ENCODE measurements at places on chromosomes 5 and 9.
A peak's percentile ranks its signal among the peaks of the same experiment; 100 is the strongest.

DNA sequence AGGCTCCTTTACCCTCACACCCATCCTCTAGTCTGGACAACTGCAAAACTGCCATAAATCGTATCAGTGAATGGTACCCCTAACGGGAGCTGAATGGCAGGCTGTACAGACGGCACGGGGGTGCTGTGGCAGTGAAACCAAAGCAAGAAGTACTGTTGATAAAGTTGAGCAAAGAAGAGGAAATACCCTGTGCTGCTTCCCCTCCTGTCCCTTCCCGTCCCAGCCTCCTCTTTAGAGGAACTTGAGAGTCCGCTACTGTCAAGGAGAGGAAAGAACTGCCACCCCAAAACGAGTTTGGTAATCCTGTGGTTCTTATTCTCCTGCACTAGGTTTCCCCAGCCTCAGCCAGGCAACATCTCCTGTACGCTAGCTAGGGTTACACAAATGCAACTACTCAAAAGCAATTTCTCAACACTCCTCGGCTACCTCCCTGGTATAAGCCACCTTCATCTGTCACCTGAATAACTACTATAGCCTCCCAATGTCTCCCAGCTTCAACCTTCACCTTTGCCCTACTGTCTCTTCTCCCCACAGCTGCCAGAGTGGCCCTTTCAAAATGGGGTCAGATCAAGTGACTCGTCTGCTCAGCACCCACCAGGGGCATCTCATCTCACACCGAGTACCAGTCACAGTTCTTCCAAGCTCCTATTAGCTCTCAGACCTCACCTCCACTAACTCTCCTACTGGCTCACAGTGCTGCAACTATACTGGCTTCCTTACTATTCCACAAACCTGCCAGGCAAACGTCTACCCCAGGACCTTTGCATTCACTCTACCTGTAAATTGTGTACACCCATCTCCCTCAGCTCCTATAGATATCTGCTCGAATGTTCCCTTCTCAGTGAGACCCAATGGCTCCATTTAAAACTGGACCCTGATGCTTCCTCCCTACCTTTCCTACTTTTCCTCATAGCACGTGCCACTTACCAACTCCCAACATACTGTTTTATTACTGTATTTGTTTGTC is 4.1 kb downstream of the GLRX start:
- DNase-seq: no peak

GRCh38 chr9:113471566-113471965 is 8.0 kb downstream of the RGS3 start:
- DNase-seq: no peak

GRCh38 chr5:87151547-87151946 is 116.1 kb upstream of the RASA1 start:
- DNase-seq: no peak

DNA sequence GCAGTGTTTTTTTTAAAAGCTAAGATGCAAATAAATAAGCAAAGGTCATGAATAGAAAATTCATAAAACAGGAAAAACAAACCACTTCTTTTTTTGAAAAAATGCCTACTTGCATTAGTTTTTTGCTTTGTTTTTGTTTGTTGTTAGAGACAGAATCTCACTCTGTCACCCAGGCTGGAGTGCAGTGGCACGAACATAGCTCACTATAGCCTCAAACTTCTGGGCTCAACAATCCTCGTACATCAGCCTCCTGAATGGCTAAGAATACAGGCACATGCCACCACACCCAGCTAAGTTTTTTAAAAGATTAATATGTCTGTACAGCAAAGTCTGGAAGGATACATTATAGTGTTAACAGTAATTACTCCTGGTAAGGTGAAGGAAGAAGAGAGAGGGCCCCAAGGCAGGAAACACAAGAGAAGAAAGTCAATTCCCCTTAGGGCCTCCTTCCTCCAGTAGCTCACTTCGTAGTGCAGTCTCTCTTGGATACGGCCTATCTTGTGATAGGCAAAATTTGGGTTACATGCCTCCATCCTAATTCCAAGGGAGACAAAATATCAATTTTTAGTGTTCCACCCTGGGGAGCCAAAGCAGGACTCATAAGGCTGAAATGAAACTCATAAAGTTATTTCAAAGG is 15.3 kb downstream of the FAM169A start:
- DNase-seq: no peak

GRCh38 chr5:76403766-76404222 is 709 bp downstream of the IQGAP2 start:
- no peak for DNase-seq

GRCh38 chr9:14283276-14283675 is 30.7 kb downstream of the NFIB start:
- DNase-seq: no peak

DNA sequence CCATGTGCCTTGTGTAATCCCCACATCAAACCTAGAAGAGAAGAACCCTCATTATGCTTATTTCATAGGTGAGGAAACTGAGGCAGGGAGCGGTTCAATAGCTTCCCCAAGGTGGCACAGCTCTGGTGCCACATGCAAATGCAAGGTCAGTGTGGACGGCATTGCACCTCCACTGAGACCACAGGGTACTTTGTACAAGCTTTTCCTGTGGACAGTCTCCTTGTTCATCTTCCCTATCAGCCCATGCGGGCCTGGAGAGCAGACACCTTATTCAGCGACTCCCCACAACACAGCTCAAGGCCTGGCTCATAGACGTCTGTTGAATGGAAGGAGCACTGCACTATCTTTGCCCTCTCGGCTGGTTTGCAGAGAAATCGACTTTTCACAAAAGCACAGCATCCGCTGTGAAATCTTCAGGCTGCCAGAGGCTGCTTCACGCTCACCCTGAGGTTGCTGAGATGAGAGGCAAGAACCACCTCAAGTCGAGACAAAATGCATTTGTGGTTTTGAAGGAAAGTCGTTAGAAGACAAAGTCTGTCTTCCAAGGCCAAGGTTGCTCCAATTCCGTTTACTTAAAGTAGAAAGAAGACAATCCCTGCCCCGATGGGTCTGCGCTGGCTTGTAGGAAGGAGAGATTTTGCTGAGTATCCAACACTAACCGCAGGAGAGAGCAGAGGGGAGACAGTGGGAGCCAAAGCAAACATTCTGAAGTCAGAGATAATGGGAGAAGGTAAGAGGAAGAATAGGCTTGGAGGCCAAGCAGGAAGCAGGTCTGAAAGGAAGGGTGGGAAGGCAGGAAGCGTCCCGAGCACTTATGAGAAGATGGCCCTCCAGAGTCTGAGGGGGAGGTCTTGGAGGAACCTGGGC is 34.2 kb upstream of the STRBP start:
- no peak for DNase-seq

- no peak for DNase-seq
Observed at GRCh38 chr9:90881648-90882047, 80.0 kb downstream of the SYK start.

GRCh38 chr5:153447534-153447933 is 42.9 kb upstream of the GRIA1 start:
- DNase-seq: no peak

- DNase-seq: peak; percentile 33
Observed at GRCh38 chr5:103120607-103121200, 603 bp downstream of the PPIP5K2 start.

DNA sequence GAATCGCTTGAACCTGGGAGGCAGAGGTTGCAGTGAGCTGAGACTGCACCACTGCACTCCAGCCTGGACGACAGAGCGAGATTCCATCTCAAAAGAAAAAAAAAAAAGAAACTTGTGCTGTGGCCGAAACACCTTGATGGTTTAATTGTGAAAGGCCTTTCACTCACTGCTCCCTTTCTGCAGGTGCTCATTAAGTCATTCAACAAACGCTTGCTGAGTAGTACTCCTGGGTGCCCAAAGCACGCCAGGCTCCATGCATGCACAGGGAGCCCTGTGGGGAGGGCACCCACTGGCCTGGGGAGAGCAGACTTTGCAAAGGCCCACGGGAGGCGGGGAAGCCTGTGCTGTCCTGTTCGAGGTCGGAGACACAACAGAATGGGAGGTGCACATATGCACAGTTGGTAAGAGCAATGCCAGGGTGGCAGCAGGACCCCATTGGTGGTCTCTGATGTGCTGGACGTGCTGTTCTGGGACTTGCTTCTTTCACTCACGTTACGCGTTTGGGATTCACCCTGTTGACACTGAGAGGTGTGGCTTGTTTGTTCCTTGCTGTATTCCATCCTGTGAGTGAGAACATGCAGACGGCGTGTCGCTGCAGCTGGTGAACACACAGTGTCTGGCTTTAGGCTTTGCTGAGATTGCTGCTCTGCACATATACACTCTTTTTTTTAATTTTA is 3.0 kb upstream of the ENTPD2 start:
- peak; percentile 79 for DNase-seq

DNA sequence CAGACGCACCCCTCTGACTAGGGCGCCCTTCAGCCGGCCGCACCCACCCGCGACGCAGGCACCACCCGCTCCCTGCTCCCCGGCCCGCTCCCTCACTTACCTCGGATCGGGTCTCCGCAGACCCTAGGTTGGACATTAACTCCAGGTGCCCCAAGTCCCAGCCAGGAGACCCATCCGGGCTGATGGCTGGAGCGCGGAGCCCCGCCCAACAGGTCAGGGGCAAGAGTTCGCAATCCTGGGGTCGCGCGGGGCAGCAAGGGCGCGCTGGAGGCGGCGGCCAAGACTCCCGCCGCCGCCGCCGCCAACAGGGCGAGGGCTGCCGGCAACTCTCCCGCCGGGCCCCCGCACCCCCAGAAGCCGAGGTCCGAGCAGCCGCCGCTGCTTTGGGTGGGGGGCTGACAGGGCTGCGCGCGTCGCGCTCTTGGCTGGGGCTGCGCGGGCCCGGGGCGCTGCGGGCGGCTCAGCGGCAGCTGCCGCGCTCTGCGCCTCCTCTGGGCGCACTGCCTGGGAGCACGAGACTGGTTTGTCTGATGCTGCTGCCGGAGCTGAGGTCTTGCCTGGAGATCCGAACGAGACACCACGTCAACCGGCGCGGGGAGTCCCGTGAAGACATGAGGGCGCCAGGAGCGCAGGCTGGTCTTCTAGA is at the start of gene GDNF:
Gene GDNF (minus strand): TSS at position 635 of the 646 bp plus-strand sequence. CDS start 5,245 bp downstream, outside the sequence.
- peak; percentile 66 for DNase-seq

DNA sequence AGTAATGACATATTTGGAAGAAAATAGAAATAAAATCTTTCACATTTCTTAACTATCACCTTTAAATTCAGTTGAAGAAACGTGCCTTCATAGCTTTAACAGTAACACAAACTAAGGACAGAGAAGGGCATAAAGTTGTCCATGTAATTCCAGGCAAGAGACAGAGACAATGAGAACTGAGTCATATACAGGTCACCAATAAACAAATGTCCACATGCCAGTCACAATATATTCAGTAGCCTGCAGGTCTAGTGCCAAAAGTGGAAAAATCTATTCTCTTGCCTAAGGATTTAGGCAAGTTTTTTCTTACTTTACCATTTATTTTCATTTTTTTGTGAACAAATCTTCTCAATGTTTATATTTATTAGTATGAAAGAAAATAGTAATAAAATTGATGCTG is 1711.5 kb upstream of the NUDT12 start:
- DNase-seq: no peak

DNA sequence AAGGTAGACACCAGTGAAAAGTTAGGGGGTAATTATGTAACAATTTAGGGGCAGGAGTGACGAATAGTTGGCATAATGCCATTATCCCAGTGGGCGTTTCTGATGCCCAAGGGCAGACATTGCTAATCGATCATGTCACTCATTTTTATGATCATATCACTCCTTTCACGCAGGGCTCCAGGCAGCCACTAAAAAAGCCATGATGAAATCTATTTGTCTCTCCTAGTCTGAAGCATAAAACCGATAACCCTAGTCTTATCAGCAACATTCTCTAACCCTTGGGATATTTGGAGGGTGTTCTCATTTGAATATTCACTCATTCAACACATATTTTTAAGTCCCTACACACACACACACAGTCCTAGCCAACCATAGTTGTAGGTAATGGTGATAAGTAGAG is 114.9 kb downstream of the NMUR2 start:
- DNase-seq: no peak

- no peak for DNase-seq
Observed at GRCh38 chr9:126507318-126508109, 106.2 kb upstream of the LMX1B start.

DNA sequence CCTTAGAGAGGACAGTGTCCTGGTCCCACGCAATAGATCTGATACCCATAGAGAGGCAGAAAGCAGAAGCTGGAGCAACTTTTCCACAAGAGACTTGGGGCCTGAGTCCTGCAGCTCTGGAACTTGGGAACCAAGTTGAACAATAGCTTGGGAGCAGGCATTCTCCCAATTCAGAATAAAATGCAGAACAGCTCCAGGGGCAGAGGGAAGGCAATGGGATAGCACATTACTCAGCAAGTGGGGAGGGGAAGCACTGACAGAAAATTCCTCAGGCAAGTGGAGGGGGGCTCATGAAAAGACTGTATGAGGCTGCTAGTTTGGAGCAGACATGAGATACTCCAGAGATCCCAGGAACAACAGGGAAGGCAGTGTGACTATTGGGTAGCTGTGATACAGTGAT is 513.6 kb downstream of the HINT1 start:
- no peak for DNase-seq

DNA sequence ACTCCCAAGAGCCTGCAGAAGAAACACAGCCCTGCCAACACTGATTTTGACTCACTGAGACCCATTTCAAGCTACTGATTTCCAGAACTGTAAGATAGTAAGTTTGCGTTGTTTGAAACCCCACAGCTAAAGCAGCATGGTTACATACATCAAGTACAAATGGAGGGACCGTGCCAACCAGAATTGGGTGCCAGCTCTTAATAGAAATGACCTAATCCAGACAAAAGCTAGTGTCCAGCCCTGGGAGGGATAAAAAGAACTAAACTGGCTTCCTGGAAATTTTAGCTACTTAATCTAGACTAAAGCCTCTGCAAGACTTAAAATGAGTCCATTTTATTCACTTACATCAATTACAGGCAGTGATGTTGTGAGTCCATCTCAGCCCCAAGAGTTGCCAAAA is 122.6 kb downstream of the ADAMTS12 start:
- DNase-seq: peak; percentile 17

GRCh38 chr5:95784514-95785302 is 37.8 kb downstream of the GLRX start:
- no peak for DNase-seq

GRCh38 chr9:131880833-131881583 is 141.1 kb upstream of the RAPGEF1 start:
- no peak for DNase-seq

GRCh38 chr5:154487541-154487940 is 9.5 kb upstream of the HAND1 start:
- peak; percentile 49 for DNase-seq

DNA sequence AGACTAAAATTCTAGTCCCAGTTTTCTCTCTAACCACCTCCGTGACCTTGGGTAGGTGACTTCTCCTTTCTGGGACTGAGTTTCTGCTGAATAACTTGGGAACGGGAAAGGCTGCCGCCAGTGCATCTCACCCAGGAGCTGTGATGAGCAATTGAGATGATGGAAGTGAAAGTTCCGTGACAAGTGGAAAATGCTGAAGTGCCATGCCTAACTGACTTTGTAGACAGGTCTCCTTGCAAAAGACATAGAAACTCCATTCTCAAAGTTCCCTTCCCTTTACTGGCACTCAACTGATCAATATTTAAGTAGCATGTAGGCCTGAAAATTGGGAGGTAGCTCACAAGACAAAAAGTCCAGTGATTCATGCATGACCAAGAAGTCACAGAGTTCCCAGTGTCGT is 6.3 kb upstream of the ADAM19 start:
- DNase-seq: no peak

DNA sequence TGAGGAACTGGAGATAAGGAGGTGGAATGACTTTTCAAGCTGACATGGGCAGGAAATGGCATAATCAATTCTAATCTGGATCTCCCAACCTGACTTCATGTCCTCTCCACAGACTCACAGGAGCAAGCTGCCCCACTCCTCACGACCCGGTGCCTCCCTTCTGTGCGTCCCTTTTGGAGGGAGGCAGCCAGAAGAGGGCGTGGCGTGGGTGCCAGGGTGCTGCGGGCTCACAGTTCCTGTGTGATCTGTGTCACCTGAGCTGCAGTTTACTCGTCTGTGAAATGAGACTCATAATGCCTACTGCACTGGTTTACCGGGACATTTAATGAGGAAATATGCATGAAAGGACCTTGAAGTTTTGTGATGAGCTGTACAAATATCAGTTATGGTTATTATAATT is 207.4 kb downstream of the DAB2IP start:
- DNase-seq: no peak
